ENCODE measurements at places on chromosomes 2 and 18.

DNA sequence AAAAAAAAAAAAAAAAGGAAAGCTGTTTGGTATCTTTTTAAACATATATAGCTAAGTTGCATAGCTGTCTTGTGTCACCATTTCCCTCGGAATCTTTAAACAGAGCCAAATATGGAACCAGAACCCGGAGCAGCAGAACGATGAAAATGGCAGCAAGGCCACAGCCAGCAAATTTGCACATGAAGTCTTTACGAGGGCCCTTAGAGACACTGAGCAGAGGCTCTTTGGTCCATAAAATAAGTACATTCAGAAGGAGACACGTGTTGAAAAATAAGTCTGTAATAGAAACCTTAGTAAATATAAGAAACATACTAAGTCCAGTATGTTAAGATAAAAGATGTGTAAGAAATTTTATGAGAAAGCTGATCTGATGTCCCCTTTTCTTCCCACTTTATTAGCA lies 16.2 kb downstream of the CCBE1 start:
- DNase-seq = no peak

DNA sequence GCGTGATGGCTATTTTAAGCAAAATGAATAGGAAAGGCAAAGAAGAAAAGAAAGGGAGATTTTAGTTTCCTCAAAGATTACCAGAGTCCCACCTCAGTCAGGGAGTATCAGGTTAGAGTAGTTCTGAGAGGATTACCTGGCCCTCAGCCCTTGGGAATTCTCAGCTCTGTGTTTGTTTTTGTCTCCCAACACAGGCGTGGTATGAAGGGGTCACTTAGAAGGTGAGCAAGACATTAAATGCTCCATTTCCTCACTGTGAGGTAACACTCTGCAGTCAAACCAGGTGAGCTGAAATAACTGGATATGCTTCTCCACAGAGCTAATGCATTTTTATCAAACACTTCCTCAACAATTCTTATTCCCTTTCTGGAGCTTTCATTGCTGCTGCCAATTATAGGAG lies 232.2 kb downstream of the IKZF2 start:
- no peak for DNase-seq

DNA sequence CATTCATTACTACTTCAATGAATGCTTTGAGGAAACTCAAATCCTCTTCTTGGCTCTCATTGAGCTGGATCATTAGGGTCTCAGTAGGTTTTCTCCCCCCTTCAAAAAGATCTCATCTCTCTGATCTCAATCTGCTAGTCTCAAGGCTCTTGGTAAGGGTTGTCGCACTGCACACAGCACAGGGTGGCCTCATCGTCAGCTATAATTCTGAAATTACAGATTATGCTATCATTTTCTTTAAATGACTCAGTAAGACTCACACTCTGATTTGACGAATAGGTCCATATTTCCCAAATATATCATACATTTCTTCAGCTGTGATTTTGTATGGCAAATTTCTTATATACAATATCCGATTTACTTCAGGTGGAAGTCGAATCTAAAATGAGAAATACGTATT lies 2.3 kb downstream of the SF3B6 start:
- no peak for DNase-seq

- DNase-seq = no peak
Observed at GRCh38 chr2:53786352-53786704, 425 bp downstream of the ASB3 start.

DNA sequence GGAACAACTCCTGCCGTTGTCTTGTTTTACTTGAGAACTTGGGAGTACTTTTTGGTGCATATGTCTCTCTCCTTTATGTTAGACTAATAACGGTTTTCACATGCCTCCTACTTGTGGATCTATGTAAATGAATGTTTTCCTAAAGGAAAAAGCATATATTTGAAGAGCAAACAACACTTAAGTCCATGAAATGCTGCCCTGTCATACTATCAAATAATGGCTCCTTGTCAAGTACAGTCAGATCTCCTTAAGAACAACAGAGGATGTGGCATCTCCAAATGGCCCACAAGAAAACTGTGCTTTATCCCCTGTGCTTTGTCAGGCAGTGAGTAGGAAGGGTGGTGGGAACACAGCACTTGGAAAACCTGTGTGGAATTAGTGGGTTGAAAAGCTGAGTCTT lies 198.2 kb downstream of the PTGR3 start:
- no peak for DNase-seq

DNA sequence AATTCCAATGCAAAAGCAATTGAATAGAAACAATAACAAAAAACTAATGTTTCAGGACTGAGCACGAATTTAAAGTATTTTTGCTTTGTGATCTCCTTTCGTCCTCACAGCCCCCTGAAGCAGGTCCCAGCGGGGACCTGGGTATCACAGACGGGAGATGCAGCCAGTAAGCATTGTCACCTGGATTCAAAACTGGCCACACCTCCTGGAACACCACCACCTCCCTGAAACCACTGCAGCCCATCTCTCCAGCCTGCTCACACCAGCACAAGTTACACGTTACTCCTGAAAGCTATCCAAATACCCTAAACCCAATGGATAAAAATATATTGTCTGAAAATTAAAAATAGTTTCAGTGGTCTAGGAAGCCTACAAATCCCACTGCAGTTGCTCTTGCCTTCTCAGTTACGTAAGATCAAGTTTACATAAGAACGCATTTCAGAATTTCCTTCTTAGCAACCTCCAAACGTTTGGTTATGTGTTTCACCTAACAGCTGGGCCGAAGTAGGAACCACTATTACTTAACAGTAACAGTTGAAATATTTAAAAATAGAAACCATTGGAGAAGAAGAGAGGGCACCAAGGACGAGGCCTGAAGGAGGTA lies 178.0 kb downstream of the HDAC4 start:
- DNase-seq = no peak

DNA sequence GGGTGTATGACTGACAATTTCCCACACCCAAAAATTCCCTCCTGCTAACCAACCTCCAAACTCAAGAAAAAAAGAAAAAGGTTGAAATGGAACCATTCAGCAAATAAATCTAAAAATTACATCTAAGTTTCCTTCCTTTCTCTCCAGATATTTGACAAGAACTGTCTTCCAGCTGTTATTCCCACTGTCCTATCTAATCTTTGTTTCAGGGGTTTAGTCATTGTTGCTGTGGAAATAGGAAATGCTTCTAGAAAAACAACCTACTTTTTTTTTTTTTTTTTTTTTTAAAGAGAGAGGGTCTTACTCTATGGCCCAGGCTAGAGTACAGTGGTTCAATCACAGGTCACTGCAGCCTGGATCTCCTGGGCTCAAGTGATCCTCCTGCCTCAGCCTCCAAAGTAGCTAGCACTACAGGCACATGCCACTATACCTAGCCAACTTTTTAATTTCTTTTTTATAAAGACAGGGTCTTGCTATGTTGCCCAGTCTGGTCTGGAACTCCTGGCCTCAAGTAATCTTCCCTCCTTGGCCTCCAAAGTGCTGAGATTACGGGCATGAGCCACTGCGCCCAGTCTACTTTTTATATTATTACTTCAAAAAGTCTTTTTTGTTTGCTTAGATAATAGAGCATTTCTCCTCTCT lies 88.1 kb downstream of the ITSN2 start:
- DNase-seq = no peak

DNA sequence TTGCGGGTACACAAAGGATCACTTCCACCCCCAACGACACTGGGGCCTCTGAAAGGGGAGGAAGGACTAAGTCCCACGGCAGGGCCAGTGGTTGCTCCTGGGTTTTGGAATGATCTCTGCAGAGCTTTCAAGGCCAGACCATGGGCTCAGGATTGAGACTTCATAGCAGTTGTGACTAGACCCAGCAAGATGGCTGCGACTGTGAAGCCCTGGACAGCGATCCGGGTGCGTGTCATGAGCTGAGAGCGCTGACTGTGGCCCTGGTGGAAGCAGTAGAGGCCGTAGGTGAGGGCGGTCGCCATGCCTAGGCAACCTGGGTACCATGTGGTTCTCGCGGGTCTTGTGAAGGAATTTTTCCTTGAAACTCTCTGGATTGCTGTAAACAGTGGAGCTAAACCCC lies 27.3 kb downstream of the NCL start:
- no peak for DNase-seq

DNA sequence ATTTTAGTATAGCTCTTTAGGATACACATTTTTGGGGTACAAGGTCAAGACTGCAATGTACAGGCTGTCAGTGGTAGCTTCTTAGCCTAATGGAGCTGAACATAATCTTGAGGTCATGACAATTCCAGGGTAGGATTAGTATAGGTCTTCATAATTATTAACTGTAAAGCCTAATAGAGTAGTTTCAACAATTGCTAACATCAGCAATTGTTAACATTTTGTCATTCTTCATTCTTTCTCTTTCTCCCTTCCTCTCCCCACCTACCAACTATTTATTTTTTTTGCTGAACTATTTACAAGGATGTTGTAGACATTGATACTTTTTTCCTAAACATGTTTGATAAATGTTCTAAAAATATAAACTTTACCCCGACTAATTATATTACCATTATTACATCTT lies 461.3 kb upstream of the DCC start:
- DNase-seq = no peak

- DNase-seq = peak; percentile 30
Observed at GRCh38 chr2:167196461-167197252, 308.4 kb downstream of the XIRP2 start.

DNA sequence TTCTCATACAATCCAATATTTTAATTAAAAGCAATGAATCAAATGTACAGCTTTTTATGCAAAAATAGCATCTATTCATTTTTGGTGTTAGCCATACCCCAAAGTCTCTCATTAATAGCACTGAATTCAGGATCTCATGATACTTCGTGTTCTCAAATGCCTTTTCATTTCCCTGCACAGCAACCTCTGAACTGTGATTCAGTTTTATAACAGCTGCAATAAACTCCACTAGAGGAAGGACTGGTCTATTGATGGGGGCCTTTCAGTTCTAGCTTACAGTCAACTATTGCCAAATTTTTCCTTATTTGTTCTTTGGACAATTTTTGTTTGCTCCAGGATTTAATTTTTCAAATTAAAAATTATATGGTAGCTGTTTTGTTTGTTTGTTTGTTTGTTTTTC lies 4.8 kb upstream of the TMEM87B start:
- no peak for DNase-seq

GRCh38 chr2:109098251-109098920 lies 30.6 kb upstream of the SH3RF3 start:
- no peak for DNase-seq

- DNase-seq = no peak
Observed at GRCh38 chr2:120432976-120433815, 87.3 kb downstream of the INHBB start.

DNA sequence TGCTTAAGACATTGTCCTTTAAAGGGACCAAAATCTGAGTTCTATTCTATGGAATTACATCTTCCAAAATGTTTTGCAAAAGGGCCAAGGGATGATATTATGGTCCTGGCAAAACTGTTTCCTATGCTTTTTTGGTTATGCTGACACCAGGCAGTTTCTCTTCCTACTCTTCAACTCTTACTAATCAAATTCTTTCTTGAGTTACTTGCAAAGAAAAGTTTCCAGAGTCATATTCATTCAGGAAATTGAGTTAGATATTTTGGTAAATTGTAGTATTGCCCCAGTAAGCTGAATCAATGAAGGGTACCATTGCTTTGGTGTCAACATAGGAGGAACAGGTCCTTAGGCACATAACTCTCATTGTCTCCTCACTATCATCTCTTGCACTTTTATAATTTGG lies 118.8 kb downstream of the DPP4 start:
- DNase-seq = no peak

GRCh38 chr2:62698653-62699052 lies 6.9 kb upstream of the EHBP1 start:
- no peak for DNase-seq

GRCh38 chr2:224039080-224039769 lies at the start of gene SERPINE2:
Gene SERPINE2 (minus strand): TSS chr2:224039286. CDS start chr2:224001900, 37,386 bp downstream.
- peak; percentile 78 for DNase-seq

GRCh38 chr2:63023444-63023843 lies 27.2 kb upstream of the OTX1 start:
- DNase-seq = peak; percentile 15

- no peak for DNase-seq
Observed at GRCh38 chr2:33426666-33427231, 49.7 kb upstream of the RASGRP3 start.

GRCh38 chr2:33190393-33190937 lies 243.7 kb downstream of the LTBP1 start:
- DNase-seq = no peak
